ENCODE measurements at places on chromosomes 12 and 14.

GRCh38 chr12:93379981-93380361, 2.2 kb downstream of the NUDT4 start:
- DNase-seq, result no peak

DNA sequence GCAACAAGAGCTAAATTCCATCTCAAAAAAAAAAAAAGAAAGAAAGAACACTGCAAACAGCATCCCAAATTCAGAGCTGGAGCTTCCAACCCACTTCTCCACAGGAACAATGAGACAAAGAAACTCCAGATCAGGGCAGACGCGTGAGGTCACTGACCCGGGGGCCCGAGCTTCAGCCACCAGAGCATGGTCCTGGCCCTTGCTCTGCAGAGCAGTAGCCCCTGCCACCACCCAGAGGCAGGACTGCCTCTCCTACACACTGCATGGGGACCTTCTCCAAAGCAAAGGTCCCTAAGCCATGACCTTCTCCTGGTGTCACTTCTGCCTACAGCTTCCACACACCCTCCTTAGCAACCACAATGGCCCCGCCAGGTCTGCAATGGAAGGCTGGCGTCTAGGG, 53.1 kb downstream of the CCNK start:
- no peak for DNase-seq

DNA sequence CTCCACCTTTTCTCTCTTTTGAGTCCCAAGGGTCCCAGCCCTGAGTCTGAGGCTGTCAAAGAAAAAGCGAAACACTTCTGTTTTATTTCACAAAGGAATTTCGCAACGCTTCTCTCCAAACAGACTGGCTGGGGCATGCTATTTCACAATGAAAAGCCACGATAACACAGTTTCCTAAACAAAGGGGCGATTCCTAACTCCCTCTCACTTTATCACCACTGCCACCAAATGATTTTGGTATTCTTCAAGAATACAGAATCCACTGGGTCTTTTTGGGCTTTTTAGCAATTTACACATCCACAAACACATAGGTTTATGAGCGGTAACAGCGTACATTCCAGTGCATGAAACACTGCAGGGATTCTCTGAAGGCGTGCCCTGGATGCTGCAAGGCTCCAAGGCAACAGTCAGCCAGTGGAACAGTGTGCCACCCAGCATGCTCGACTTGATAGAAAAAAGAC, 161.2 kb downstream of the DAD1 start:
- DNase-seq, result peak; percentile 75

DNA sequence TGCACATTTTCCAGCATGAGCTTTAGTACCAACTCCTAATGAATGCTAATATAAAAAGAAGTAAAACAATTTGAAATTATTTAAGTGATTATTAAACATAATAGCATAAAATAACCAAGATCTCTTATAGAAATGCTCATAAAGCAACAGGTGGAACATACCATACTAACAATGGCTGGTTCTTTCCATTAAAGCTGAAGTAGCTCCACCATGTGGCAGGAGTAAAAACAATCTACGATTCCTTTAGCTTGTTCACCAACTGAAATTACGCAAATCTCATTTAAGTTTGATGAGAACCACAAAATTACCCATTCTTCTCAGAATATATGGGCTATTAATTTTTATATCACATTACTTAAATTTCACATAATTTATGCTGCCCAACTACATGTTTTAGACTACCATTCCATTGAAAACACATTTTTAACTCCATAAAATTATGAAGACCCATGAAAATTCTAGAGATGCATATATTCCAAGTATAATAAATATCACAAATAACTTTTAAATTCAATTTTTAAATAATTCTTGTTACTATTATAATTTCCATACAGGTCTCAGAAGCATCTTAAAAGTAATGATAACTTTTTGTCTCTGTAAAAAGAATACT, 213.6 kb downstream of the DAD1 start:
- peak; percentile 61 for DNase-seq

DNA sequence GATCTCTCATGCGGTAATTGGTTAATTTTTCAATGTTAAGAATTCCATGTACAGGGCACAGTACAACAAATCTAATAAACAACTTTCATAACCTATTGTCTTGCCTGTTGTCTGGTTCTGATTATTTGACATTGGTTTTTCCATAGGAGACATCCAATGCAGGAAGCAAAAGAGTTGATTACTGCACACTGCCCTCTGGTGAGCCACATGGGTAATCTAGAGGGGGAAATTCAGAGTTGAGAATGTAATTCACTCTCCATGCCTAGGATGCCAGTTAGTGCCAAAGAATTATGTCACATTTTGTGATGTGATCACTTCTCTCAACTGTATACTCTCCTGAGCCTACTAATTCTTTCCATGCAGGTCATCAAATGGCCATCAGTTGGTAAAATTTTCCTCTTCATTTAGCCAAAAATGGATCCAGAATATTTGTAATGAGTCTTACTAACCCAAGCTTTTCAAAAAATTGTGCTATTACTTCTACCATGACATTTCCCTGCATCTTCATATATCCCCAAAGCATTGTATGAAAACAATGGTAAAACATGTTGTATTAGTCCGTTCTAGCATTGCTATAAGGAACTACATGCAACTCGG, 17.7 kb upstream of the CCDC91 start:
- DNase-seq, result peak; percentile 77

- no peak for DNase-seq
These were observed 58.6 kb downstream of the FBRSL1 start for GRCh38 chr12:132548430-132549058.

DNA sequence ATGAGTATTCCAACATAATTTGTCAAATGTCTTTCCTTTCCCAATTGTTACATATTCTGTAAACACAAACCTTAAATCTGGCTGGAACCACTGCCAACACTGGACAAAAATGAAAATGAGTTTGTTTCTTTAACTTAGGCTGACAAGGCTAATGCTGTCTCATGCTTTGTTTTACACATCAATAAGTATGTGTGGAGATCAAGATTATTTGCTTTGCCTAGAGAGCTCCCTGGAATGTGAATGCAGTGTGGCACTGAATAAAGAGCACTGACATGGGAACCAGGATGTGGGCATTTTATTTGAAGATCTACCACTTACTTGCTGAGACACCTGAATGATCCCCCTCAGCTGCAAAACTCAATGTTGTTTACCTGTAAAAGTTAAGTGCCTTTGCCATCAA, 61.7 kb downstream of the RALGAPA1 start:
- no peak for DNase-seq

GRCh38 chr14:59788176-59788575, 82.4 kb downstream of the RTN1 start:
- DNase-seq, result no peak

DNA sequence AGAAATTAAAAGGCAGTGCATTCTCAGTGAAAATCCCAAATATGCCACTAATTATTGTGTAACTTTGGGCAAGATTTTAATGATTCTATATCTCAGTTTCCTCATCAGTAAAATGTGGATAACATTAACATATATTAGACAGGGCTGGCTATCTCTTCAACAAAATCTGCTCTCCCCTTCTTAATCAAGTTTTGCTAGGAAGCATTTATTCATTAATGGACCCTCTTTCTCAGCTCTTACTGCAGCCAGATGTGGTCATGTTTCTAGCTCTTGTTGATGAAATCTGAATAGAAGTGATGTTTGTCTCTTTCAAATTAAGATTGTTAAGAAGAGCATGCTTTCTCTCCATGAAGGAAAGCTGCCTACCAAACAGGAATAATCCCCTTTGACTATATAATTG, 84.4 kb upstream of the PPFIA2 start:
- DNase-seq, result no peak

GRCh38 chr12:115074617-115075016, 390.6 kb upstream of the TBX3 start:
- DNase-seq, result peak; percentile 37

GRCh38 chr14:91269076-91269991, 24.8 kb upstream of the GPR68 start:
- no peak for DNase-seq

- no peak for DNase-seq
These were observed 36.4 kb upstream of the FICD start for GRCh38 chr12:108478611-108479206.
